ENCODE measurements at places on chromosomes 5 and 9. TPM values are rescaled to one million over a fixed set of nuclear protein-coding genes. Genes with fewer than 3 reads are reported as not detected.

DNA sequence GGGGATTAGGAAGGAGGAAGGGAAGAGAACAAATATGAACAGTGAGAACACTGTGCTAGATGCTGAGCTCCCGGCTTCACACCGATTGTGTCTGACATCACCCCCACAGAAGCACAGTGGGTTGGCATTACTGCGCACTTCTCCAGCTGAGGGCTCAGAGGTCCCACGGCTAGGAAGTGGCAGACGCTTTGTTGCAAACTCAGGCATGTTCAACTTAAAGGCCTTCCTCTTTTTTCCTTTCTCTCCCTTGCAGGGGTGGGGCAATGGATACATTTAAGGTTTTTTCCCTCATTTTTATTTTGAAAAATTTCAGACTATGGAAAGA is 15.5 kb upstream of the SHB start:
- peak; percentile 59 for DNase-seq

- no peak for DNase-seq
Observed at GRCh38 chr5:24428345-24428744, 216.4 kb downstream of the CDH10 start.

DNA sequence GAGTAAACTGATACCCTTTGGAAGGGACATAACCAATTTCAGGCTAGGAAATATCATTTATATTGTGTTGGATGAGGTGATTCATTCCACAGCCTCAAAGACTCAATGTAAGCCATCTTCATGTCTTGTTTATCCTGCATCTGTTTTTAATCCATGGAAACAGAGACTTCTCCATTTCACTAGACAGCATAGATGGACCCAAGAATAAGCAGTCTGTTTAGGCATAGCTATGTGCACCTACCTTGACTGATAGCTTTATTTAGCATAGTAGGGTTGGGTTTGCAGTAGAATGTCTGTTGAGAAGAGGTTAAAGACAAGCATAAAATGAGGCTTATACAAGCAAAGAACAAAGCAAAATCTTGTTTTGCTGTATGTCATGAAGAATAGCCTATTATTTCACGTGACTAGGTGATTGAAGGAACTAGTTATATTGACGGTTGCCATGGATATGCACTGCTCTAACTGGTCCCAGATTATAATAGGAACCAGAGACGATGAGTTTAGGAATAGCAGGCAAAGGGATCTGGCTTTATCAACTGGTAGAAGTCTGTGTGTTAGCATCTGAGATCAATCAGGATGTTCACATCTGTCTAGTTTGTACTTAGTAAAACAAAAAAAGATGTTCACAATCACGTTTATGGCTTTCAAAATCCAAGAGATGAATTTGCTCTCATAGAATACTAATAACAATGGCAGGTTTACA is 154.8 kb upstream of the KLF9 start:
- no peak for DNase-seq

- DNase-seq = no peak
Observed at GRCh38 chr5:143207058-143207457, 196.4 kb downstream of the NR3C1 start.

- DNase-seq = no peak
Observed at GRCh38 chr9:88691811-88692210, 156.8 kb downstream of the NXNL2 start.

GRCh38 chr5:162067162-162067561 is 411 bp upstream of the GABRG2 start:
- no peak for DNase-seq

DNA sequence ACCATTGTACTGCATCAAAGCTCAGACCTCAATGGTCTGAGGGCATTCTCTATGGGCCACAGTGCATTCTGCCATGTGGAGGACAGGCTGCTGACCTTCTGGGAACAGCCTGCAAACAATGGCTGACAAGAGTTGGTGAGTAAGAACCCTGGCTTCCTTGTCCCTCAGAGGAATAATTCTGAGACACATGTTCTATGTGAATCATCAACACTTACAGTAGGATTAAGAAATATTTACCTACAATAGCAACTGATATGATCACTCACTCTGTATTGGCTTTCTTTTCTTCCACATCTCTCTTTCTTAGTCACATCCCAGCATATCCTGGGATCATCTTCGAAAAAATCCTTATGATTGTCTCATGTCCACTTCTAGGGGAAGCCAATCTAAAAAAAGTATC is 306.5 kb upstream of the ITGA1 start:
- DNase-seq = no peak

DNA sequence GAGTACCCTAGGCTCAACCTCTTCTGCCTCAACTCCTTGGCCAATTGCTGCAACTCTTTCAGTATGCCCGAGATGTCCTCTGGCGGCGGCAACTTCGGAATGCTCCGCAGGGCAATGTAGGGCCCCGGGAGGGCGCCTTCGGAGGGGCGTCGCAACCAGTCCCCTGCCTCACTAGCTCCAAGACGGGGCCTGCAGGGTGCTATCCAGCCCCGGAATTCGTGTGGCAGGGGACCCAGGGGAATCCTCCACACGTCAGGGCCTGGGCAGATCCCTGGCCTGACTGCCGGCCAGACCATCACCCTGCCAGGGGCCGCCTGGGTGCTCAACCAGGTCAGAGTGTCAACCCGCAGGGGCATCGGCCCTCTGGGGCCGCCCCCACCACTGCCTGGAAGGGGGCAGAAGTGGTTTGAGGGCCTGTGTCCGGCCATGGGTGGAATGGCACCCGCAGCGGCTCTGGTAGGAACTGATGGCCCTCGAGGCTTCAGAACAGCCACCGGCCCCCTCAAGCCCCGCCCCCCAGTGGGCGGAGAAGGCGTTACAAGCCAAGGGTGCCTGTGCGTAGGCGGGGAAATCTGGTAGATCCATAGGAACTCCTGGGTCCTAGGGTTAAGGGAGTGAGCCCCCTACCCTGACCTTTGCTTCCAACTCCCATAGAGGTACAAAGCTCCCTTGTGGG is at the start of gene POU5F2:
POU5F2 (minus strand) TSS at position 465 of the 676 bp plus-strand sequence; CDS start at position 428, 37 bp downstream.
- no peak for DNase-seq

DNA sequence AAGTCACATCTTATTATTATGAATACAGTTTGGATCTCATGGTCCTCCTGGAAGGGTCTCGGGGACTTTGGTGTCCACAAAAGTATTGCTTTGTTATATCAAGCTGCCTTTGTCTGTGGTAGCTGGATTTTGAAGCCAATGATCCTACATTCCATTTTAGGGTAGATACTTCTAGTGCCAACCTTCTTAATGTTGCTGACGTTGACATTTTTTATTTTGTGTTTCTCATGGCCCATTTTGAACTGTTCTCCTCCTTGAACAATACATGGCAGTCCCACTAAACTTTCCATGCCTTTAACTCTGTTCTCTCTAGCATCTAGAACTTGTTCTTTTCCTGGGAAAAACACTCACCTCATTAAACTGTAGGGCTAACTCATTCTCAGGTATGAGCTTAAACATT is 425.8 kb downstream of the KCTD16 start:
- DNase-seq = no peak

- peak; percentile 37 for DNase-seq
Observed at GRCh38 chr5:181241393-181241975, 2.2 kb downstream of the RACK1 start.

DNA sequence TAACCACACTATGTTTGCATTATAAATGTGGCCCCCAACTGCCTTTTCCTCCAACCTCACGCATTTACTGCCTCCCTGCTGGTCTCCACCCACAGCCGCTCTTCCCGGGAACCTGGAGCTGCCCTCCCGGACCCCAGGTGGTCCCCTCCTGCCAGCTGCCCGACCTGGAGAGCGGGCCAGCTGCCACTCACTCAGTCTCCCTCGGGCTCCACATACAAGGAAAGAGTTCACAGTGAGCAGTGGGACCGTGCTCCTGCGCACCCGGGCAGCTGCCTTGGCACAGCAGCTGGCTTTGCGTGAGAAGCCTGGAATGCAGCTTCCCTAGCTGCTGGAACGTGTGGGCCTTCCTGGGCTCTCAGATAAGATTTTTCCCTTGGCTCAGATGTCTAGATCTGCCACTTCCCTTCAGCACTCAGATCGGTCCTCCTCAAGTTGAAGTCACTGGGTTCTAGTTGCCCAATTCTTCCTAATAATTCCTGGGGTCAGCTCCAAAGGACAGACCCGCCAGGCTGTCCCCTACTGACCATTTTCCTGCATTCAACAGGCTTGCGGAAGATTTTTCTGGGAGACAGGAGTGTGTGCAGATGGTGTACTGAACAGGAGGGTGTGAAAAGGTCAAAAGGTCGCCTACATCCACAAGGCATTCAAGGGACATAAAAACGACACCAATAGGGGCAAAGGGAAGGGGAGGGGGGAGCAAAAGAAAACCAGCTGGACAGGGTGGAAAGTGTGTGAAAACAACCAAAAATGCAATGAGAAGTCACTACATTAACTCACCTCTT is 69.1 kb downstream of the MYO10 start:
- no peak for DNase-seq

GRCh38 chr5:124110942-124111341 is 599.0 kb downstream of the CSNK1G3 start:
- no peak for DNase-seq

- no peak for DNase-seq
Observed at GRCh38 chr9:38138276-38138675, 69.2 kb upstream of the SHB start.

DNA sequence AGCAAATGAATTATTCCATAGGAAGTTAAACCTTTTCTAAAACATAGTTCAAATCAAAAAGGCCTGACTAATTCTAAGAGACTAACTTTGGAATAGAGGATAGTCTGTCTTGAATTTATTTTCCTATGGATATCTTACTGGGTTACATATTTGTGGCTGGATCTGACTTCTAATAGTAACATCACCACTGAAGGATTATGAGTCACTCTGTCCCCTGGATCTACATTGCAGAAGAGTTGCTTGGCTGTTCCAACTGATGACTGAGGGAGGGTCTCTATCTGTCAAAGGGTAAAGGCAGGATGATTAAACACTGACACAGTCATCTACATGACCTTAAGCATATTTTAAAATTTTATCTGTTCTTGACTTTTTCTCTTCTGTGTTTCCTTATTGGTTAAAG is 119.6 kb upstream of the FST start:
- DNase-seq = no peak

DNA sequence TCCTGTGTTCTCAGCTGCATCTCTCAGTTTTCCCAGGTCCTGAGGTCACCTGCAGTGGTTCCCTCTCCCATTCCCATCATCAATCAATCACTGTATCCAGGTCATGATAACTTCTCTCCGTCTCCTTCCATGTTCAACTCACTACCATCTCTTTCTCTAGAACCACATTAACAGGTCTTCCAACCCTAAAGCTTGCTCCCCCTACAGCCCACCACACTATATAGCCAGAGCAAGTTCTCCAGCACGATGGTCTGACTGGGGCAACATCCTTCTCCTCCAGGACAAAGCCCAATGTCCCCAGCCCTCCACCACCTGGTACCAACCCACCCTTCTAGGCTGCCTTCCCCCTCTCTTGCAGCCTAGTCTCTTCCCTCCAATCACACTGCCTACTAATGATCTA is 241.6 kb downstream of the CDK5RAP2 start:
- no peak for DNase-seq

DNA sequence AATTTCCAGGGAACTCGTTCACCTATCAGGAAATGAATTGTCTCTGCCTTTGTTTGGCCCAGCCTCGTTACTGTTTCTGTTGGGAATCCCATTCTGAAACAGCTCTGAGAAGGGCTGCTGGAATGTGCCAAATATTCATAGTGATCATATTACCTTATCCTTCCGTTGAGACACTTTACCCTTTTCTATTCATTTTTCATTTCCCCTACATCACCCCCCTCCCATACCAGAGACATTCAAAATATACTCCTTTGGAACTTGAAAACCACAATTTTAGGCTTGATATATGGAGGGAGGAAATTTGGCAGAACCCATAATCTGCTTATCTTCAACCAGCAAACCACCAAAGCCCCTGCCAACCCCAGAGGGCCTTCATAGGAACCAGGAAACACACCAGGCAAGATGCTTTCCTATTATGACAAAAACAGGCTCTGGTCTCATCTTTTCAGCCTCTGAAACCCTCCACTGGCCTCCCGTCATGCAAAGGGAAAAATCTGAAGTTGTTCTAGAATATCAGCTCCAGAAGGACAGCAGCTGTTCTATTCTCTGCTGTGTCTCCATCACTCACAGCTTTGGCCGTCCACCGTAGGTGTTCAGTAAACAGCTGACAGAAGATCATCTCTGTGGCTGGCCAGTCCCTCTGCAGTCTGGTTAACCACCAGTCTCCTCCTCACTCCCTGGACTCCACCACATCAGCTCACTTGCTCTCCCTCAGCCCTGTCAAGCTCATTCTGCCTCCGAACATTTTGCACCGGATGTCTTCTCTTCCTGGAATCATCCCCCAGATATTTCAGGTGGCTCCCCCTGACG is 217.2 kb upstream of the WWC1 start:
- no peak for DNase-seq

DNA sequence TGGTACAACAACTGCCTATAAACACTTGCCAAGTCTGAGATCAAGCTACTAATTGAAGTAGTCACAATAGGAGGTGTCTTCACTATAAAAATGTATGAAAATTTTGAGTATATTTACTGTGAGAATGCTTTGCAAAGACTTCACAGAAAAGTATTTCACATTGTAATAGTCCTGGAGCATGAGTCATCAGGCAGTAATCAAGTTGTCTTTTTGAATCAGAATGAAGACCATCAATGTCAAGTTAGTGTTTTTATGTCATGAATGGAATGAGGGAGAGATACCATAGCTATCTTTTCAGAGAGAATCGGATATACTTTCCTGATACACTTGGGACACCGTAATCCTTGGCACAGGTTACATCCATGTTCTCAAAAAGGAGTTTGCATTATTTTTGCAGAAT is 466.9 kb upstream of the ARRDC3 start:
- DNase-seq = no peak

- DNase-seq = no peak
Observed at GRCh38 chr5:100424787-100425186, 110.4 kb upstream of the FAM174A start.

- DNase-seq = no peak
Observed at GRCh38 chr9:127714020-127714750, 1.3 kb downstream of the PTRH1 start.

Gene HSPB3
- not detected for total RNA-seq

Gene CENPP
- total RNA-seq = 9.1 TPM

All from sciatic nerve (tissue), 2 donors.